Mesendoderm (in vitro differentiated cells): ENCODE measurements at places on chromosomes 4 and X.

DNA sequence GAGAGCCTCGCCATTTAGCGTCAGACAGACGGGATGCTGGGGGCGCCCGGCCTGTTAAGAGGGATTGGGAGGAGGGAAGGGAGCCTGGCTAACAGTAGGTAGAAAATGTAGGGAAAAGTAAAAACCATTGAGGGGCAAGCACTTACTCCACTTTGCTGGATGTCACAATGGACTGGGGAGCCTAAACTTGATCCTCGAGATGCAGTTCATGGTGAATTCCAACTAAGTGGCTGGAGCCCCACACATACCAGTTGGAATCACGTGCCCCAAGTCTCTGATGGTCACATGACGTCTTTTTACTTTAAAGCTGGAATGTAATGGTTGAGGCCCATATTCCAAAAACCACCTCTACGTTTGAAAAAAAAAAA is 1.5 kb downstream of the PLS3 start:
- peak; percentile 59 for DNase-seq

GRCh38 chrX:45622538-45622937 is 421.9 kb upstream of the DIPK2B start:
- no peak for DNase-seq

DNA sequence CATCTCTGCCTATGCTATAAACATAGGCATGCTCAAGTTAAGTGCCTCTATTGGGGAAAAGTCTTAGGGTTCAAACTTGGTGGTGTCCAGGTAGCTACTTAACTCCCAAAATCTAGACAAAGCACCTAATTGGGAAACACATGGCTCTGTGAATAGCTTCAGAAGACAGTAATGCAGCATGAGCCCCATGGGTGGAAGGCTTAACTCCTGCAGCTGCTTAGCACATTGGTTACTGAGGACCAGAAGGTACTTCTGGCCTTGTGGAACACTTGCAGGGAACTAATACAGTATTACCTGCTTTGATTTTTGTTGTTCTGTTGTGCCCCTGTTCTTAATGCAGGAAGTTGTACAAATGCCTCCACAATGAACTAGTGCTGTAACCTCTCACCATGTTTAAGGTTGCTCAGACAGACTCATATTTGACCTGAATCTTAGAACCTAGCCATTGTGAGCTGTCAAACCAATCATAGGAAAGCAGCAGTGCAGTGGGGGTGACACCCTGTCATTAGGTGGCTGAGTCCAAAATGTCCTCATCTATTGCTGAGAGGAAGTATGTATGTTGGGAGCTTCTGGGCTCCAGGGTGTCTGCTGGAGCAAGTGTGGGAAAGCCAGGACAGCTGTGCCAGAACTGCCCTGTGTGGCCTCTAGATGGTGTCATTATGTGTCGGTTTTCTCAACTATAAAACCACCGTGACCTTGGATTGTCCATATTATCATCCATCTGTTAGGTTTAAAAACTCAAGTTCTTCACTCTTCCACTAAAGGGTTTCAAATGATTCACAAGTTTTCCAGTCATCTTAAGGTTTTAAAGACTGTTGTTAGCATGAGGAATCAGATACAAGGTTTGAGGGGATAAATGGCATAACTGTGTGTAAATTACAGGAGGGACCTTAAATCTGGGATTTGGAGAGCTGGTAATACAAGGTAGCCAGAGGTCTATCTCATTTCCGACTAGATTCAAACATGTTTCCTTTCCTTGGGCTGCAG is 69.9 kb upstream of the WDR1 start:
- no peak for DNase-seq

GRCh38 chr4:95045429-95045828 is 287.7 kb downstream of the BMPR1B start:
- no peak for DNase-seq

DNA sequence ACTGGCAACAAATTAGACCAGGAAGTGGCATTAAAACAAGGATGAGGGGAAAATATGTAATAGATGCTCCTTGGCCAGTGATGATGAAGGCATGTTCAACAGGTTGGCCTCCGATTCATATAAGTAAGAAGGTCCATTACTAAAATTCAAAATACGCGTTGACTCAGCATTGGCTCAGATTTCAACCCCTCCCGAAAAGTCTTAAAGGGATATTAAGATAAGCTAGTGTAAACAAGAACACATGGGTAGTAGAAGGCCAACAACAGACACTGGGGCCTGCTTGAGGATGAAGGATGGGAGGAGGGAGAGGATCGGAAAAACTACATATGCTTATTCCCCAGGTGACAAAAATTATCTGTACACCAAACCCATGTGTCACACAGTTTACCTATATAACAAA is 19.1 kb upstream of the LAP3 start:
- DNase-seq = no peak

- DNase-seq = no peak
Measured at GRCh38 chr4:83046693-83047473, 11.9 kb downstream of the COPS4 start.

GRCh38 chrX:10246846-10247245 is 90.1 kb downstream of the CLCN4 start:
- no peak for DNase-seq

DNA sequence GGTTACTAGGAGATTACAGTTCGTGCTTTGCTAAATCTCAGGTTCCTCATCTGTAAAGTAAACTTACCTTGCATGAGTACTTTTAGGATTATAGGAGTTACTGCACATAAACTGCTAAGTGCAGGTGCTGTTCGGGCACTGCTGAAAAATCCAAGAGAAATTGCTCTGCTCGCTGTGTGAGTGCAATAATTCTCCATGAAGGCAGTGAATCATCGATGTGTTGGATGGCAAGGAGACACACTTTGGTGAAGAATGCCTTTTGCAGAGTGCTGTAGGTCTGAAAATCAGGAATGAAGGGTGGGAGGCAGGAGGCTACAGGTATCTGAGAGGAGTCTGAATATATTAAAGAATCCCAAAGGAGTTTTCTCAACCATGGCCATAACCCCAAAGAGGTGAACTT is 113.0 kb downstream of the CHIC2 start:
- DNase-seq = no peak

DNA sequence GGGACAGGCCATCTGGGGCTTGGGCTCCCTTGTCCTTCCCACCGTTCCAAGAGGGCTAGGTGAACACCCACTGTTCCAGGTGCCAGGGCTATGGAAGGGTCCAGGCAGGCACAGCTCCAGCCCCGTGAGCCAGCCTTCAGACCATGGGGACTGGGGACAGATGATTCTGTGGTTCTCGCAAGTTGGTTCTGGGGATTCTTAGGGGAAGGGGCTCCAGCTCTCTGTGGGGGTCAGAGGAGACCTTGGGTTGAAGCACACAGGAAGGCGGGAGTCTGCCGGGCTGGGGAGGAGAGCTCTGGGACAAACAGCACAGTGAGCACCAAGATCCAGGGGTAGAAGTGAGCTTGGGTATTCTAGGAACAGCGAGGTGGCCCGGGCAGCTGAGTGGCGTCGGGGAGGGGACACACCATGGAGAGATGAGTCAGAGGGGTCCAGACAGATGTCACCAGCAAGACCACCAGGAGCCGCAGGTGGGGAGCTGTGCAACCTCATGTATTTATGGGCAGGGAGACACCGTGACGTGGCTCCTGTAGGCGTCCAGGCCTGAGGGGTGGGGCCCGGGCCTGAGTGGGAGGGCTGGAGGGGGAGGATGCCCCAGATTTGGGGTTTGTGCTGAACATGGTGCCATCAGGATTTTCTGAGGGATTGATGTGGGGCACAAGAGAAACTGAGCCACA is 48.8 kb upstream of the HMX1 start:
- DNase-seq = no peak

GRCh38 chr4:90503677-90504076 is 376.5 kb downstream of the CCSER1 start:
- DNase-seq = peak; percentile 57

- peak; percentile 88 for DNase-seq
Measured at GRCh38 chr4:154466336-154466735, 25.3 kb downstream of the DCHS2 start.

DNA sequence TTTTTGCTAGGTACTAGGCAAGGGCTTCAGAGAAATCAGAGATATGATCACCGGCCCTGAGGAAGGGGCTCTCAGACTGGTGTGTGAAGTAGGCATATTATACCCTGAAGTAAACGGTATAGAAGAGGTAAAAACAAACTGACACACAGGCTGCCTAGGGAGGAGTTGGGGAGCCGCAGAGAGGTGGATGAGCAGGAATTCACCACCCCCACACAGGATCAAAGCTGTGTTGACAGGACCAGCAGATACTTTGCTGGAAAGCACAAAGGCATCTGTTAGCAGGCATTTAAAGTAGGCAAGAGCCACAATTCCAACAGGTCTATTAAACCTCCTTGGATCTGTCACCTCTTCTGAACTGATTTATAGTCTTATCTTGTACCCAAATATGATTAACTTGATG is 71.8 kb upstream of the GPR34 start:
- DNase-seq = peak; percentile 13

DNA sequence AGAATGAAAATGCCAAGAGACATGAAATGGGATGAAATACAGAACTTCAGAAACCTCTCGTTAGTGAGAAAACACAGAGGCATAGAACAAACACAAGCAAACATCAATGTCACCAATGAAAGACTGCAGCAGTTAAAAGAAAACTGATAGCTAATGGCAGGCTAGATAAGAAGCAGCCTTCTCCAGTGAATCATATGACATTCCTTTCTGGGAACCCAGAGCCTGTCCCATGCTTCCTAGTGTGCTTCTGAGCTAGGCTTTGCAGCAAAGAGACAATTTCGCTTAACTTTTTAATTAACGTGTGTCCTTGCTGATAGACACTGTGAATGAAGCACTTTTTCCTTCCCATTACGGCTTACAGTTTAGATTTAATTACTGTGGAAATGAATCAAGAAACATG is 444.6 kb downstream of the IL15 start:
- peak; percentile 48 for DNase-seq

DNA sequence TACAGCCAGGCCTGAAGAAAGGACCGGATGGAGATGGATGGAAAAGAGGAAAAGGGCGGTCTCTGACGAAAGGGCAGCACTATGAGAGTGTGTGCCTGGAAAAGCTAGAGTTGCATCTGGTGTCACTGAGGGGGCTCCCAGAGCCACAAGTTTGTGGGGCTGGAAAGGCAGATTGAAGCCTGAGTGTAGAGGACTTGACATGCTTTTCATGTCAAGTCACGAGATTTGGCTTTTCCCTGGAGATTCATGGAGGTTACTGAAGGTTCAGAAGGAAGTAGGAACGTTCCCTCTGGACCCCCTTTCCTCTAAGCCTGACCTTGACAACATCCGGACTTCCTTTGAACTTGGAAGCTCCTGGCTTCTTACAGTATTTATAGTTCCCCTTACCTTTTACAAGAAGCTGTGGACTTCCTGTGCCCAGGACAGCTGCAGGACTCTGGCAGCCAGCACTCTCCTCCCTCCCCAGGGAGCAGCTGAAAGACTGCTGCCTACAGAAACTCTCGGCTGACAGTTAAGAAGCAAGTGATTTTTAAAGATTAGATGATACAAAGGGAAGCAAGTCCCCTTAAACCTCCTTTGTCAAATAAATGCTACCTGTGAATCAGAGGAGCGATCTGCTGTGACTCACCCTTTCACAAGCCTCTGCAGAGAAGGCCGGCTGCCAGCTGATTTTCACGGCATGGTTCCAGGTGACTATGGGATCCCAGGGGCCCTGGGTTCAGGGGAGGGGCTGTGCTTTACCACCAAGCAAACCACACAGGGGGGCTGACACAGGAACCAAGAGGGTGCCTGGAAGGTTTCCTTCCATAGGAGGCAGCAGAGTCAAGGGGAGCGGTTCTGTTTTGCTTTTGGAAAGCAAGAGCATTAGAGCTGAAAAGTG is 72.9 kb upstream of the STIM2 start:
- DNase-seq = peak; percentile 81

DNA sequence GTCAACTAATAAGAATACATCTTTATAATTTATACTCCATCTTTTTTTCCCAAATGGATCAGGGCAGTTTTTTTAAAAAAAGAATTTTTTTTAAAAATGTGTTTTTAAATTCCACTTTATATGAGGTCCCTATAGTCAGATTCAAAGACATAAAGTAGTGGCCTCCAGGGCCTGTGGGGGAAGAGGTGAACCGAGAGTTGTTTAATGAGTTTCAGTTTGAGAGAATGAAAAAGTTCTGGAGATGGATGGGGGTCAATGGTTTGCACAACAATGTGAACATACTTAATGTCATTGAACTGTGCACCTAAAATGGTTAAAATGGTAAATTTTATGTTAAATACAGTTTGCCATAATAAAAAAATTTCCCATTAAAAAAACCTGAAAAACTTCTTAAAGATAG is 53.8 kb downstream of the ZNF827 start:
- DNase-seq = no peak

GRCh38 chrX:33183361-33183760 is 28.0 kb downstream of the DMD start:
- DNase-seq = peak; percentile 51

DNA sequence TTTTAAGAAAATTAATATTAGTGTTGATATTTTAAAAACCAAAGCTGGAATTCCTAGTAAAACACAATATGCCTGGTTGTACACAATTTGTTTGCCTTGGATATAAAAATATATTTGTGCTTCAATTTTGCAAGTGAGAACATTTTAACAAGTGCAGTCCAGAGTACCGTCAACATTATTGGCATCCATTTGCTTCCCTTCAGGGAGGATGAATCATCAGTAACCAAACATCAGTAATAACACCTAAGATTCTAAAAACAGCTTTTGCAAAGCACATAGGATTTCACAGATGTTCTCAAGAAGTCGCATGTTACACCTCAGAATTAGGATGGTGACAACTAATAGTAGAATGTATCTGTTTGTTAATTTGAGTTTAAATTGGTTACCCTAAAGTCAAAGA is 262.6 kb upstream of the BMP3 start:
- DNase-seq = no peak

- DNase-seq = no peak
Measured at GRCh38 chr4:1291091-1291490, 1.4 kb downstream of the MAEA start.

GRCh38 chr4:155999725-156000124 is 46.1 kb upstream of the CTSO start:
- DNase-seq = peak; percentile 82

- no peak for DNase-seq
Measured at GRCh38 chr4:105594099-105595010, 41.9 kb downstream of the ARHGEF38 start.

DNA sequence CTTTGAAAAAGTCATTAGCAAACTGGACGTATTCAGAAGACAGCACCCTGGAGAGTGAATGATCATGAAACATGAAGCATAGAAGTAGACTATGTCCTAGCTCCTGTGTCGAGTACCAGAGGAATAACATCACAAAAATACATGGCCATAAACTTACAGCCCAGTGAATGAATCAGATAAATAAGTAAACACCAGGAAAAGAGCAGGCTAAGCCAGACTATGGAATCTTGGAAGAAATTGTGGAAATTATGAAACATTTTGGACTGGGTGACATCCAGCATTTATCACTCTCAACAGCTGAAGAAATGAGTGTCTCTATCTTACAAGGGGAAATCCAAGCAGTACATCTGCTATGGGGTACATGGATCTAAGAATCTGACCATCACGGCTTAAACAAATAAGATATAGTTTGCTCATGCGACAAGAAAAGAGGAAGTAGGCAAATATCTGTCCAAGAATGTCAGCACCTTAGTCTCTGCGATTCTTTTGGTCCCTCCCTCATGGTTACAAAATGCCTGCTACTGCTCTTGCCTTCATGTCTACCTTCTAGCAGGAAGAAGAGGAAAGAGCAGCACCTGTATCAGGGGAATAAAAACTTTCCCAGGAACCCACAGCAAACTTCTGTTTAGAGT is 481.5 kb downstream of the BCOR start:
- DNase-seq = no peak
